ENCODE measurements at places on chromosomes 6 and 20.

DNA sequence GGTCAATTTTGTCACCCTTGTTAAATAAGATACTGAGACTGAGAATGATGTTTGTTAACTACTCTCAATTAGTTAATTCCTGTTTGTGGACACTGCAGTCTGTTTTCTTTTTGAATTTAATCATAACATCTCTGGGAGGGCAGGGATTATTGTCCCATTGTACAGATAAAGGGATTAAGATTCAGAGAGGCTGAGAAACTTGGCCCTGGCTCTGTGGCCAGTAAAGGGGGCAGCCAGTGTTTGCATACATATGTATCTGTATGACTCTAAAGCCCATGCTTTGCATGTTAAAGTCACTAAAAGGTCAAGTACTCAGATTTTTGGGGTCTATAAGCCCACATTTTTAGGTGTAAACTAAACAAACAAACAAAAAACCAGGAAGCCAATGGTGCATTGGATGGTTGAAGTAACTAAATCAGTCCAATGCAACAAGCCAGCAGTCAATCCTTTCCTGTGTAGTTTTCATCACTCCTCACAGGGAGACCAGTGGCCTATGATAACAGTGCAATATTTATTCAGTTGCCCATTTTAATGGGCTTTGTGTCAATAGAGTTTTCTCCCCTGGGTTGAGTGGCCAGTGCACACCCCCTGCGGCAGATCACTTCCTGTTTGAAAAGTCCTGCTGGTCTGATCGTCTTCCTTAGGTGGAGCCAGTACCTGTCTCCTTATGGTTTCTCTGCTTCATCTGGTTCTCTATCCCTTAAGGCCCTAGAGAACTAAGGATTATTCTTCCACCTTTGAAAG is 106.7 kb downstream of the SLX4IP start:
- no peak for DNase-seq

GRCh38 chr6:83590416-83590815 is 78.1 kb downstream of the PRSS35 start:
- DNase-seq = peak; percentile 91

DNA sequence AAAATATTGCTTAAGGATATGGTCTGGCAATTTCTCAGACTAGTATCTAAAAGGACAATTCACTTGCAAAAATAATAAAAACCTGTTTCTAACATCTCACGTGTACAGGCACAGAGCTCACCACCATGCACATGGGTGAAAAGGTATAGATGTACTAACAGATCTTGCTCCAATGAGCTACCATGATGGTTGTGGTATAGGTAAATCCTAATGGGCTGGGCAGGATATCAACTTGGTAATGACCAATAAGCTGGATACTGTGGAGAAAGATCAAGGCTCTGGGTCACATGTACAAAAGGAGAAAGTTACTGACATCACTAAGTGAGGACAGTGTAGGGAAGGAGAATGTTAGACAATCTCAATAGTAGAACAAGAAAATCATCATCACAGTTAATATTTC is 111.0 kb upstream of the NUP153 start:
- DNase-seq = no peak

GRCh38 chr20:24487648-24488047 is 18.2 kb downstream of the SYNDIG1 start:
- no peak for DNase-seq

DNA sequence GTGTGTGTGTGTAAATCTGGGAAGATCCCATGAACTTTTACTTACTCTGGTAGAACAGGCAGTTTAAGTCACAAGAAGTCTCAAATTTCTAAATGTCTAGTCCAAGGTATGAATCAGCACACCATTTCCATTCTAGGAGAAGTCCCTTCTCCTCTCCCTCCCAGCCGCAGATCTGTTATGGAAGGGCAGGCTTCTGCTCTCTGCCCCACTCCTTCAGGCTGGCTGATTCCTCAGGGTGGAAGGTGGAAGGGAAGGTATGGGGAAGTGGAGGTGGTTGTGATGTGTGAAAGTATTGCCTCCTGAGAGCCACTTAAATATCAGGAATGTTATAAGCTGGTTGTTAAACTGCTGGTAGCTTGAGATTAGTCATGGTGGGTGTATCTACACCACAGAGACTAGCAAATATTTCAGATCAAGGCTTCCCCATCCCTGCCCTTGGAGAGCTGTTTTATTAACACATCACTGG is 44.5 kb upstream of the LAMA4 start:
- peak; percentile 18 for DNase-seq

- no peak for DNase-seq
These were observed 3.8 kb upstream of the ARFGAP1 start for GRCh38 chr20:63268671-63269439.

GRCh38 chr20:62846166-62846890 is 15.3 kb downstream of the TCFL5 start:
- DNase-seq = no peak

GRCh38 chr6:68279793-68280557 is 355.1 kb upstream of the ADGRB3 start:
- DNase-seq = no peak

DNA sequence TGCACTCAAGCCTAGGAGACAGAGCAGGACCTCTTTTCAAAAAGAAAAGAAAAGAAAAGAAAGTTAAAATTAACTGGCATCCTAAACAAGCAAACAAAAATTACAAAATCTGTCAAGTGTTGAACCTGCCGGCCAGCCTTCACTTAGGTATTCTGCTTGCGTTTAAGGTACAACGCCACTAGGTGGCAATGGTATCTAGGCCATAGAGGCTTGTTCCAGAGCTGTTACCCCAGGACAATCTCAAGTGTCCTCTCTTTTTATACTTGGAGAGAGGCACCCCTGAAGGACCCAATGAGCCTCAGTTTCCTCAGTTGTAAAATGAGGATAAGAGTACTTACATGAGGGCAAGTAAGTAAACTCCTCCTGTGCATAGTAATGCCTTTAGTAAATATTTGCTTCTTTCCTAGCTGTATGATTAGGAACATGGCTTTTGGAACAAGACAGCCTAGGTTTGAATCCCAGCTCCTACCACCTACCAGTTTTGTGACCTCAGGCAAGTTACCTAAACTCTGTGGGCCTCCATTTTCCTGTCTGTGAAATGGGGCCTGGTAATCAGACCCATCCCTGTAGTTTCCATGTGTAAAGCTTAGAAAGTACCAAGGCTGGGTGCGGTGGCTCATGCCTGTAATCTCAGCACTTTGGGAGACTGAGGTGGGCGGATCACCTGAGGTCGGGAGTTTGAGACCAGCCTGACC is 5.8 kb upstream of the PACSIN1 start:
- DNase-seq = peak; percentile 65

- peak; percentile 93 for DNase-seq
These were observed 764 bp downstream of the BAG6 start for GRCh38 chr6:31651602-31652191.

DNA sequence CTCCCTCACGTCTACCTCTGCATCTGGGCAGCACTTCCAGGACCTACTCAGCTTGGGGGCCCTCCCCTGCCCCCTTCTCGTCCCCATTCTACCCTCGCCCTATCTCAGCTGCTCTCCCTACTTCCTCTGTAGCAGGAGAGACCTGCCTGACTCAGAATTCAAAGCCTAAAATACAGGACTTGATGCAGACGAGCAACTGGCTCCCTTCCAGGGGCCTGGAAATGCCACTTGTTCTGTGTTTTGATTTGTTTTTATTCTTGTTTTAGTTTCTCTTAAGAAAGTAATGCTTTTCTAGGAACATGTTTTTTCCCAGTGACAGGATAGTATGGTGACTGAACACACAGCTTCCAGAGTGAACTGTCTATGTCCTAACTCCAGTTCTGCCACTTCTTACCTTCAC is 320.4 kb upstream of the CDH4 start:
- DNase-seq = no peak

DNA sequence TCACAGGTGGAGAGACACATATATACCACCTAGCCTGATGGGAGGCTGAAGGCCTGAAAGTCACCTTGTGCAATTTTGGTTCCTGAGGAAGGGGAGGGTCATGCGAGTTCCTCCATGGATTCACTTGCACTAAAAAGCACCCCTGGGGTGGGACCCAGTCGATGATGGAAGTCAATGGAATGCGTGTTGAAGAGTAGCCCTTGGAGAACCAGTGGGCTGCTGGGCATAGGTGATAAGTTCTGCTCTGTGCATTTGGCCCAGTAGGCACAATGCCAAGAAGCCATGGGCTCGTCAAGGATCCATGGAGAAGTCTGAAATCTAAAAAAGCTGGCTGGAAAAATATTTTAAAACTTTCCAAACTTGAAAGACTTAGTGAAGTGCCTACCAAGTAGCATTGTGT is 18.9 kb upstream of the SCRT2 start:
- no peak for DNase-seq

DNA sequence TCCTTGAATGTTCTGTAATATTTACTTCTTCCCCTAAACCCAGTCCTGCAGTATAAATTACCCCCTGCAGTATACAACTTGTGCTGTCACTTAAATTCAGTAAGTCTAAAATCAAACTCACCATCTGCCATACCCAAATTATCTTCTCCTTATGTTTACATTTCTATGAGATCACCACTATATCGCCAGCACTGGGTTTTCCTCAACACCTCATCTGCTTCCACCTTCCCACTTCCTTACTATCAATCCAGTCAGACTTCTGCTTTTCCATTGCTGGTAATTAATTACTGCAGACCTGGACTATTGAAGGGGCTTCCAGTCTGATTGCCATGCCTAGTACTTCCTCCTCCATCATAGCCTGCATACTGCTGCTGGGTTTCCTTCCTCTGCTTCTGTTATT is 15.2 kb downstream of the EFHC1 start:
- no peak for DNase-seq

DNA sequence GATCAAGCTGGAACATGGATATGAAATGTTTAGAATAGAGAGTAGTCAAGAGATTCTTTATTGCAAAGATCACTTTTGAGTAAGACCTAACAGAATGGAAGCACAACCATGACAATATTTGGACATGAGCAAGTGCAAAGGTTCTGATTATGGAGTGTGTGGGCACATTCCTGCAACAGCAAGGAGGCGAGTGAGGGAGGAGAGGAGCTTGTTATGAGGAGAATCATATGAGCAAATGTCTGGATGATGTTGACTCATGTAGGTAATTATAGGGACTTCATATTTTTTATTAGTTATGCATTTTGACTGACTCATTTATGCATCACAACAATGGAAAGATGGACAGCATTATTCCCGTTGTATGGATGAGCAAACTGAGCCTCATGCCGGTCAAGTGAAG is 100.8 kb upstream of the SLC35B3 start:
- no peak for DNase-seq

- no peak for DNase-seq
These were observed 15.5 kb upstream of the MROH8 start for GRCh38 chr20:37194621-37195417.

DNA sequence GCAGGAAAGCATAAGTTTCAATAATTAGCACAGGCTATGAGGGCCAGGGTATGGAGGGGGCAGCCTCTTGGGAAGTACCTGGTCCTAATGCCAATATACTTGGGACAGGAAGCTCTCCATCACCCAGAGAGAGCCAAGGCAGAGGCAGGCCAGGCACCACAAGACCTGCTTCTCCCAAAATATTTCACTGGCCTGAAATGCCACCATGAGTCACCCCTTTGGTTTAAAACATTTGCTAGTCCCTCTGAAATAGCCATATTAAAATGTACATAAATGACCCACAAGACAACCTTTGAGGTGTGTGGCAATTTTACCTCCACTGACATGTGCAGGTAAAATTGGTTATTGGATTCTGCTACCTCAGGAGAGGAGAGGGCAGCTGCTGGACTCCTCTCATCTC is 23.4 kb upstream of the SCUBE3 start:
- DNase-seq = no peak

GRCh38 chr6:157210954-157211353 is 112.4 kb downstream of the TMEM242 start:
- DNase-seq = no peak

DNA sequence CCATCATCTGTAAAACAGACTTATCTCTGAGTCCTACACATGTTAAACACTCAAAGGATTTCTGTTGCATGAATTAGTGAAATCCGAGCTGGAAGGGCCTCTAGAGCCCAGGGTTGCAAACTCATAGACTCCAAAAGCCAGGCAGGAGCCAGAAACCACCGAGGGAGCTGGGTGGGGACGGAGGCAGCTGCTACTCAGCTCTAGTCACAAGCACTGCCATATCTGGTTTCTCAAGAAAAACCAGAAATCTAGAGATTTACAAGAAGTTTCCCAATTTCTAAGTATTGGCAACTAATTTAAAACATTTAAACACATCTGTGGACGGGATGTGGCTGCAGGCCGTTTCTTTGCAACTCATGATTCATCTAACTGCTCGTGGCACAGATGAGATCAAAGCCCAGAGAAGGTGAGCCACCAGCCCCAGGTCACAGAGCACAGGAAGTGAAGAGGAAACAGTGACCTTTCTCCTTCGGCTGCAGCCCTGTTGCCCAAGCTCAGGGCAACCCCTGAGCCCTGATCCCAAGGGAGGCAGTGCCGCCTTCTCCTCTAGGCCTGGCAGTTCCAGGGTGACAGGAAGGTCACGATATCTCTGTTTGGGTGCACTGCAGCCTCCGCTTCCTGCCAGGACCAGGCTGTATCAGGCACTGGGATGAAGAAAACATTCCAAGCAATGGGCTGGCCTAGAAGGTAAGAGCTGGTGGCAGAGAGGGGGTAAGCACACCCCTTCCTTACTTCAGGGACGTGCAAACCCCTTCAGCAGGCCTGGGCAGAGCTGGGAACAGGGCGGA is 26.4 kb upstream of the PTGIS start:
- no peak for DNase-seq

DNA sequence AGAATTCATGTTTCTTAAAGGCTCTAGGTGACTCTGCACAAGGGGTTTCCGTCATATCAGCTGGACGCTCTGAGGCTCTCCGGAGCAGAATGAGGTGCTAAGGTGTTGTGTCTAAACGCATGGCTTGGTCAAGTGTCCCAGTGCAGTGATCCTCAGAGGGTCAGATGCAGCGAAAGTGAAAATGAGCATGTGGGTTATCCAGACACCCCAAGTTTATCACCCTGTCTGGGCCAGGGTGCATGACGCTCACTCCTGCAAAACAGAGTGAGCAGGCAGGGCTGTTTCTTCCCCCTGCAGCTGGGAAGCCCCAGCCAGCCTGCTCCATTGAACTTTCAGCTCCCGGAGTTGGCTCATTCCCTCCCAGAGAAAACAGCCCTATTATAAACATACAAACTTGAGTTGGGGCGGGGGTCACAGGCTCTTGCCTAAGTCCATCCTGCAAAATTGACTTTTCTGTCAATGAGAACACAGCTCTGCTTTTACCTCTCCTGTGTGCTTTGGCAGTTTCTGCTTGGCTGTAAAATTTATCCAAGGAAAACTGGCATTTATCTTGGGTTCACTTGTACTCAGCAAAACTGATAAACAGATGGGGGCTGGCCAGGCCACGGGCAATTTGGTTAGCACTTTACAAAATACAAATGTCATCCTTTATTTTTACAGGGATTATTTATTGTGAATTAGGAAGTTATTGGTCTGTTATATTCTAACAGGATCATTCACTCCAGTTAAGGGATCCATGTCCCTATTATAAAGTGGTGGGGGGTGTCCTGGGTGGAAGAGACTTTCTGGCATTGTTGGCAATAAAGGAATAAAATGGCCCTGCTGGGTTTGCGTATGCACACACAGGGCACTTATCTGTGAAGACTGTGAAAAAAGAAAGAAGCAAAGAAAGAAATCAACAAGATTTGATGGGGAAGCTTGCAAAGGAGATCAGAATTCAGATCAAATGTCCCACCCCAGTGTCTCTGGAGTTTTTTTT is 154.9 kb downstream of the FOXA2 start:
- DNase-seq = no peak

GRCh38 chr20:63130658-63131577 is 85.0 kb downstream of the YTHDF1 start:
- no peak for DNase-seq

GRCh38 chr6:69044534-69044933 is 409.5 kb downstream of the ADGRB3 start:
- DNase-seq = no peak

All from inflammatory macrophage treated with lipopolysaccharide for 4 hours (primary cell).